ENCODE measurements at places on chromosomes 2 and 18. TPM values are rescaled to one million over a fixed set of nuclear protein-coding genes. Genes with fewer than 3 reads are reported as not detected.

UCN gene
- total RNA-seq: 0.20 TPM

TMEM17 gene
- 1.5 TPM for total RNA-seq

CNRIP1 gene
- 40.0 TPM for total RNA-seq

LTBP1 gene
- 41.9 TPM for total RNA-seq

UNC80 gene
- total RNA-seq: not detected

GTF2A1L gene
- 0.74 TPM for total RNA-seq

SCG2 gene
- total RNA-seq: not detected

ERFE gene
- total RNA-seq: 0.53 TPM

SERPINB10 gene
- total RNA-seq: not detected

DSC2 gene
- total RNA-seq: under 0.01 TPM

ABCB11 gene
- total RNA-seq: 0.74 TPM

HRH4 gene
- not detected for total RNA-seq
